ENCODE measurements at places on chromosomes 12 and 14.

- no peak for DNase-seq
Observed at GRCh38 chr12:69875416-69875935, 50.4 kb downstream of the MYRFL start.

- no peak for DNase-seq
Observed at GRCh38 chr12:93759512-93760081, 82.4 kb downstream of the CRADD start.

DNA sequence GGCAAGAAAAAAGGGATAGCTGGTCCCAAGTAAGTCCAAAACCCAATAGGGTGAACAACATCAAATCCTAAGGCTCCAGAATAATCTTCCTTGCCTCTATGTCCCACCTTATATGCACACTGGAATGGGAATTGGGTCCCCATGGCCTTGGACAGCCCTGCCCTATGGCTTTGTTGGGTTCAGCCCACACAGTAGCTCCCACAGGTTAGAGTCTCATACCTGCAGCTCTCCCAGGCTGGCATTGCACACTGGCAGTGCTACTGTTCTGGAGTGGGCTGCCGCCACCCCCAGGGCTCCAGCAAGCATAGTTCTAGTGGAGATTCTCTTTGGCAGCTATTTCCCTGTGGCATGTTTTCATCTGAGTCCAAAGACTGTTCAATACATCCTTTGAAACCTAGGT, 352.4 kb upstream of the CLEC14A start:
- DNase-seq, result no peak

DNA sequence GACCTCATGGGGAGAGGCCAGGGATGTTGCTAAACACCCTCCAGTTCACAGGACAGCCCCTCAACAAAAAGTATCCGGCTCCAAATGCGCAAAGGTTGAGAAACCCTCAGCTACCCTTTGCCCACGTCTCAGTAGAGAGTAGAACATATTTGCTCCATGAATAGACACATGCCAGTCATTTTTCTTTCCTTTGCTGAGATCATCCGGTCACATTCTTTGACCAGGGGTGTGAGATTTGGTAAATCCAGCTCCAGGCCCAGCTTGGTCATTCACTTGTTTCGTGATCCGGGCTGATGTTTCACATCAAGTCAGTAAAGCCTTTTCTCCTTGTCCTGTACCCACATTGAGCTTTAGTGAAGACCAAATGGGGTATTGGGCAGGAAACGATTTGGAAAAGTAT, 83.6 kb upstream of the LHX5 start:
- DNase-seq, result no peak

DNA sequence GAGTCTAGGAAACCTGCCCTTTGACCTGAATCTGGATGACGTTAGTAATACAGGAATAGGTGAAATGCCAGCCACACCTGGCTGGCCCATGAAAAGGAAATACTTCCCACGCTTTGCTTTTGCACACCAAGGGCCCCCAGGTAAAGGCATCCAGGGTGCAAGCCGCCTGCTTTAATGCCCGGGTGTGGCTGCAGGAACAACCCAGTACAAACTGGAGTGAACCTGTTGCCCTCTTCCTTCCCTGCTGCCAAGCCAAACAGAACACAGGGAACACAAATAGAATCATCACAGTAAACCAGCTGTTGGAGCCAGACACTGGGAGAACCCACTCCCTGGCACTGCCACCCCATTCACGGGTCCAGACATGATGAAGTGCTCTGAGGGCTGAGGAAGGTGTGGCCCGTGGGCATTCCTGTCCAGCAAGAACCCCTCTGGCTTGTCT, 24.2 kb upstream of the FOS start:
- no peak for DNase-seq

GRCh38 chr14:30520536-30520935, 38.4 kb upstream of the G2E3 start:
- DNase-seq, result no peak

Data from activated T-helper 9 cell treated with anti-CD3 and anti-CD28 coated beads, Interleukin-2, amount 50 U/mL, for 16 hours (primary cell).